ENCODE measurements at places on chromosomes 5 and 9.

- DNase-seq: no peak
Observed at GRCh38 chr9:84875193-84875592, 205.7 kb downstream of the NTRK2 start.

GRCh38 chr5:153592081-153592480, 101.6 kb downstream of the GRIA1 start:
- DNase-seq: no peak

GRCh38 chr5:116423141-116423540, 151.5 kb downstream of the SEMA6A start:
- DNase-seq: no peak

- DNase-seq: no peak
Observed at GRCh38 chr5:38299585-38299984, 41.2 kb downstream of the EGFLAM start.

DNA sequence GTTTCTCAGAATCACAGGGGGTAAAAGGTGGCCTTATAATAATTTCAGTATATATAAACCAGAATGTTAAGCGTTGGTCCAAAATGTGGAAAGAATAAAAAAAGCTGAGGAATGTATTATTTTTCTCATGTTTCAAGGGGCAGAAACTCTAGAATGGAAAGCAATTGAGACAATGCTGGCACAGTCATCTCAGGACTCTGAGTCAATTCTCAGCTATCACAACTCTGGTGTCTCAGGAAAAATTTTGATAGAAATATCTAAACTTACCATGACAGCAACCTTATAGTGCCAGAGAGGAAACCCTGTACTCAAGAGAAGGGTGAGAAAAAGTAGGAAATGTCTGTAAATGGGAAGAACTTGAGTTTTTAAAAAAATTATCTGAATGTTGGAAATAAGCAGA, 1189.4 kb upstream of the NUDT12 start:
- DNase-seq: no peak

- DNase-seq: no peak
Observed at GRCh38 chr9:119707228-119707845, 338.1 kb upstream of the BRINP1 start.

- no peak for DNase-seq
Observed at GRCh38 chr5:58122157-58122556, 337.7 kb downstream of the PLK2 start.

GRCh38 chr9:81530846-81531245, 158.5 kb downstream of the TLE1 start:
- no peak for DNase-seq

GRCh38 chr5:174837919-174838902, 113.8 kb downstream of the MSX2 start:
- DNase-seq: no peak

- no peak for DNase-seq
Observed at GRCh38 chr5:158483281-158483860, 616.3 kb downstream of the EBF1 start.

DNA sequence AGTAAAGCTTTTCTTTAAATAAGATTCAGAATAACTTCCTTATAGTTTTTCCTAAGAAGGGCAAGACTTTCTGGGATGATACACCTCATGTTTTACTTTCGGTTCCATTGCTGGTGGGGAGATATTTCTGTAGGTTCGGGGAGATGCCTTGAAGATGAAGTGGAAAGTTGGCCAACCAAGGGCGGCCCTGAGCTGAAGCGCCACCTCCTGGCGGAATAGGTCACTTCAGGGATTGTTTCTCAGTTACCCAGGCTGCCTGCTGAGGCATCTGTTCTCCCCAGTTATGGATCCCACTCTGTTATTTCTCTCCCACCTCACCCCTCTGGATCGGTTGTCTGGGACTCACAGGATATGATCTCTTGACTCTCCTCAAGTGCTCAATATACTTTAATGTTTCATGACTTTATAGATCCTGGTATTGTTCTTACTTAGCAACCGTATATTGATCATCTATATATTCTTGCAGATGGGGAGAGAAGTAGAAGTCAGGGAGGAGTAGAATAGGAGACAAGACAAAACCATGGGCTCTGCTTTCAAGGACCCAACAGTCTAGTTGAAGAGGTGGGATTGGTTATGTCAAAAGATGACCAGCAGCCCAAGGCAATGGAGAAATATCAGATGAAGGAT, 23.4 kb downstream of the MEGF10 start:
- DNase-seq: peak; percentile 73

DNA sequence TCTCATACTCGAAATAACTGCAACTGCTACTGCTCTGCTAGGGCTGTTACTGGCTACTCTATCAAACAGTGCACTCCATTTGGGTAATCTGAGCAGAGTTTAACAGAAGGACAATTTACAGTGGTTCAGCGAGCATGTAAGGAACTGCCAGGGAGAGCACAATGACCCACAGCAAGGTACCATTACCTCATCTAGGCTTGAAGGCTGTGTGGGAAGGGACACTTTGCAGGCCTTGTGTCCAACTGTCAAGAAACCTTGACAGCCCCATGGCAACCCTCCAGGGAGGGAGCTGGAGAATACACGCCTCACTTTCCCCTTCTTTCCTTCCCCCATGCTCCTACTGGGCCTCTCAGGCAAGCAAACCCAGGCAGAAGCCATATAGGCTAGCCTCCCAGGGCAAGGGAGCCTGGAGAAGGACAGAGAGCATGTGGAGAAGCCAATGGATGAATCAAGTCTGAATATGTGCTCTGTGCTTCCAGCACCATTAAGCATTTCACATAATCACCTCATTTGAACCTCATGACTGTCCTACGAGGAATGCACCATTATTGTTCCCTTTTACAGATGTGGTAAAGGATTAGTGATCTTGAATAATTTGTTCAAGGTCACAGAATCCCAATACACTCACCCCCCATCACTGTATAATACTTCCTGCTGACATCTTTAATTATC, 49.9 kb upstream of the JAK2 start:
- DNase-seq: no peak

DNA sequence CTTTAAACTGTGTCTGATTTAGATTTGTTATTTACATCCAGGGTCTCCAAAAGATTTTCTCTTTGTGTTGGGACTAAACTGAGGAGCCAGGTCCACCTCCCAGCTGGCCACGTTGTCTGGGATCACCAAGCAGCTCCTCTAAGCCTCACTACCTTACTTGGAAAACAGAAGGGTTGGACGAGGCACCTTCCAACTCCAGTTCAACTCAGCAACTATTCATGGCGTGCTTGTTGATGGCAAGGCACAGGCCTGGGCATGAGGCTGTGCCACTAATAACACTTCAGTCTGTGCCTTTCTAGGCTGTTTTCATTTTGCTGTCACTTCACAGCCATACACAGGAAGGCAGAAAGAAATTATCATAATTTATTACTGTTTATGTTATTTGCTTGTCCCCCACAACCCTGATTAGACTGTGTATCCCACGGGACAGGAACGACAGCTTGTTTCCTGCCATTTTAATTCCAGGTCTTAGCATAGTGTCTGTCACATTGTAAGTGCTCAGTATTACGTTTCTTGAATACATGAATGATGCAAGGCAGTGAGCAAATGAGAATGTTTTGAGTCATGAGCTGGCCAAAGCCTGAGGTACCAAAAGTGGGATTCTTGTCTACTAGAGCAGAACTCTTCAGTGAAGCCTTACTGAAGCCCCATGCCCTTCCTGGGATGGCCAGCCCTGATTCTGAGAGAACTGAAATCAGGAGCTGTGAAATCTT, 125.8 kb downstream of the GALNT10 start:
- DNase-seq: no peak

- DNase-seq: no peak
Observed at GRCh38 chr9:7144265-7145046, 386.7 kb downstream of the KDM4C start.

- no peak for DNase-seq
Observed at GRCh38 chr9:115775659-115776058, 377.9 kb upstream of the PAPPA start.

GRCh38 chr9:133609311-133610098, at the start of gene FAM163B:
TSS of gene FAM163B (minus strand) at chr9:133609389. CDS start at chr9:133580223, 29,166 bp downstream.
- DNase-seq: no peak

- no peak for DNase-seq
Observed at GRCh38 chr5:88785746-88786565, 97.0 kb downstream of the MEF2C start.

GRCh38 chr5:143186623-143187022, 216.9 kb downstream of the NR3C1 start:
- no peak for DNase-seq

DNA sequence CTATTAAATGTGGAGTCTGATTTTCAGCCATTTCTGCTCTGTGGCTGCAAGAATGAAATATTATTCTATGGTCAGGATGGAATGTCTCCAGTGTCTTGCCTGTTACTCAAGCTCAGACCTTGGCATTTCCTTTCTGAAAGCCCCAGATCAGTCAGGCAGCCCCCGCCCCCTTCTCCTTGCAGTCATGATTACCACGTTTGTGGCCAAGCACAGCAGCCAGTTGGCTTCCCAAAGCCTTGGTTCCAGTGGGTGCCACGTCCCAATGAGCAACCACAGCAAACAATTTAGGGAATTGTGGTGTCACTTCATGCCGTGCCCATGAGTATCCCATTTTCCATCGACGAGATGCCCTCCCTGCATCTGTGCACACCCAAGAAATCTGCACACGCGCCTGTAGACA, 9.7 kb upstream of the OBP2A start:
- peak; percentile 59 for DNase-seq

DNA sequence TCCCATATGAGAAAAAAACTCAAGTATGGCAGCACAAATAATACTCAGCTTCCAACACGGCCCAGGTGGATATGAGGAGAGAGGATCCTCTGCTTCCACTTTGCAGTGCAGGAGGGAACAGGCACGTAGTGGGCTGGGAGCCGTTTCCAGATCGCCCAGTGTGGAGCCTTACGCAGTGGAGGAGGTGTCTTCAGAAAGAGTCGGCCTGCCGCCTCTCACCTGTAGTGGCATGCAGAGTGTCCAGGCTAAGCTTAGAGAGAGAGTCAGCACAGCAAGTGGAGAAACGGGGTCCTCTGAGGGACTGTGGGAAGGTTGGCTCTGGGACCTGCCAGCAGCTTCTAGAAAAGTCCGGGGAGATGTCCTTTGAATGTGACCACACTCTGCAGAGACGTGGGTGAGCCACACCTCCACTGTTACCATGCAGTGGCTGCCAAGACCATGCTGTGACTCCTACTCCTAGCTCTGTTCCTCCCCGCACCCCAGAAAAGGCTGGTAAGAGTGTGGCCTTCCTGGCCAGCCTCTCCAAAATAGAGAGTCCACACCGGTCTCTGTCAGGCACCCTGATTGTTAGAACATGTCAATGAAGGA, 3.5 kb upstream of the SEMA4D start:
- DNase-seq: peak; percentile 67

DNA sequence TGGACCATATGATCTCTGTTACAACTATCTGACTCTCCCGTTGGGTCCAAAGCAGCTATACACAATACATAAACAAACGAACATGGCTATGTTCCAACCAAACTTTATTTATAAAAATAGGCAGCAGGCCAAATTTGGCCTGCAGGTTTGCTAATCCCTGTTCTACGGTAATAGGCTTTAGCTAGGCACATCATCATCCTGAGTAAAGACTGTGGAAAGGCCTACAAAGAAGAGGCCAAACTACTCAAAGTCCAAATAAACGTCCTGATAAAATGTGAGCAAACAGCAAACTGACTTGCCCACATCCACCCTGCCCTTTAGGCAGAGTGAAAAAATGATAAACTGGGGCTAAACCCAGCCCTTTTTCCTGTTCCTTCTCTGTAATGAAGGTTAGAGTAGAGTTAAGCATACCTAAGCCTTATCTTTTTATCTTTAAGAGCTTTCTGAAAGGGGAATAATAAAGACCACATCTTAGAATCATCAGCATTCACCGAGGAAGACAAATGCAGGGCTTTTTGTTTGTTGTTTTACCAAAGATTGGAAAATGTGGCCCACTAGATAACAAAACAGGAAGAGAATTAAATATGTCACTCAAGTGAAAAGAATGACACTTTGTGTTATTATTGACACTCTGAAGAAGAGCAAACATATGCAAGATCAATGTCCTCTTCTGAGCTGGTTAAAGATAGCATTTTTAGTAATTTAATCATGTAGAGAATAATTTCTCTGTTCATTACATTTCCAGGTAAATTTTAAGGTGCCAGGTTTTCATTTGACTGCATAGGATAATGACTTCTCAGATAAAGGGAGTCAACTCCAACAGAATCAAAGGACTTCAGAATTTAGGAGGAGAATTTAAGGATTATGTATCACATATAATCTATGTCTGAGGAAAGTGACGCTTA, 160.0 kb upstream of the GNA14 start:
- no peak for DNase-seq

- peak; percentile 77 for DNase-seq
Observed at GRCh38 chr9:89603767-89604665, 796 bp upstream of the GADD45G start.

DNA sequence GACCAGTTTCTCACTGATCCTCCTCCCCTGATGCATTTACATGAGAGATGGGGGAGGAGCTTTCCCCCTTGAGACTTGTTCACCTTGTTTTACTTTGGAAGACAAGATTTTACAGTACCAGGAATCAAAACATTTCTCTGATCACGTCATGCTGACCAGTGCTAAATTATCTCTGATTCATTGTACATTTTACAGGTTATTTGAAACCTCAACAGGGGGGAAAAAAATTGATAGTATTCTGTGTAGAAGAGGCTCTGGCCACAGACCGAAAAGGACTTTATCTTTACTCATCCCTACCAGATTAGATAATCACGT, 133.9 kb downstream of the GRIA1 start:
- DNase-seq: no peak

GRCh38 chr9:115289757-115290208, 171.8 kb upstream of the TNC start:
- DNase-seq: no peak

GRCh38 chr5:89265511-89266179, 382.7 kb upstream of the MEF2C start:
- DNase-seq: no peak

DNA sequence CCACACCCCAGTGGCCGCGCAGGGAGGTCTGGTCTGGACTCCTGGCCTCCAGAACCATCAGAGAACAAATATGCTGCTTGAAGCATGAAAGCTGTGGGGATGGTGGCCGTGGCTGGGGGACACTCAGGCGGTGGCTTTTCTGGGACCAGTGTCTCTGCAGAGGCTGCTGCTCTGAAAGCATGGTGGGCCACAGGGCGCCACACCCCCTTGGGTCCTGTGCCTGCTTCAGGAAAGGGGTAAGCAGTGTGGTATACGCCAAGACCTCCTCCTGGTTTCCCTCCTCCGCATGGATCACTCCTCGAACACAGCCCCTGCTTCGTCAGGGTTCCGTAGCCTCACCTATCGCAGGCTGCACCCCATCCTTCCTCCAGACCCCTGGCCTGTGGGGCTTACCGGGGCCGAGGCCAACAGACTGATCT, 19.7 kb upstream of the TERT start:
- no peak for DNase-seq

GRCh38 chr5:40413743-40414142, 266.0 kb upstream of the PTGER4 start:
- no peak for DNase-seq

Data from activated CD8-positive, alpha-beta memory T cell treated with anti-CD3 and anti-CD28 coated beads, Interleukin-2, amount 10 ng/mL, durations not matched to agents 7 days and 5 days (primary cell).